Activated T-cell treated with anti-CD3 and anti-CD28 coated beads, Interleukin-2, amount 50 U/mL, for 48 hours (primary cell): ENCODE measurements at places on chromosomes 13 and 19.

DNA sequence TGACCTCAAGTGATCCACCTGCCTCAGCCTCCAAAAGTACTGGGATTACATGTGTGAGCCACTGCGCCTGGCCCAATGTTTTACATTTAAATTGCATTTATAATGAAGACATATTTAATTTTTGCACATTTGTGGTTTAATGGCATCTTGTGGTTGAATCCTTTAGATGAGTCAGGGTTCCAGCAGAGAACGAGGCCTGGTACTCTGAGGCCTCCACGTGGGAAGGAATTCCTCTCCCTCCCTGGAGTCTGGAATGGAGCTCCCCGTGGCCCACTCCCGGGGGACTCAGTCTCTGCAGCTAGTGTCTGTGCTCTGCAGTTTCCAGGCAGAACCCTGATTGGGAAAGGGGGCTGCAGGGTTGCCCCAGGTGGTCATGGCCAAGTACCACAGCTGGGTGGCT, 24.2 kb downstream of the ZFR2 start:
- no peak for DNase-seq

- no peak for DNase-seq
Observed at GRCh38 chr13:94505730-94506129, 26.2 kb upstream of the DCT start.

DNA sequence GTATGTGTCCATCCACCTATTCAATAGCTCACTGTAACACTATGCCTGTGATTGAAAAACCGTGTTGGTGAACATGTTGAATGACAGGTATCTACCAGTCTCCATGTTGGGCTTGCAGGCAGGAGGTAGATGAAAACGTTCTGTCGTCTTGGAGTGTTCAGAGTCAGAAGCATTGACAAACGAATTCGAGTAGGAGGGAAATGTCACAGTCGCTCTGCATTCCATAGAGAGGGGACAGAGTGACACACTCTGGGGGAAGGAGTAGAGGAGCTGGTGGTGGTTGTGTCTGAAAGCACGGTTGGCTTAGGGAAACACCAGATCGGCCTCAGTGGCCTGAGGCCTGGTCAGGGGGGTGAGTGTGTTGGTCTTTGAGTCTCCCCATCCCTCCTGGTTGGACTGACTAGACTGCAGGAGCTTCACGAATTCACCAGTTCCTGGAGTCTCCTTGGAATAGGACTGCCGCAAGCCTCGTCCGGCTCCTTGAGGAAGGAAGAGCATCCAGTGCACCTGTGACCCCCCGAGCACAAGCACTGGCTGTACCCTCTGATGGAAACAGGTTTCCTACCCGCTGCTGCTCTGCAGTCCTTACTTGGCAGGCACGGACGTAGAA, 105.0 kb upstream of the C1QTNF9B start:
- DNase-seq: no peak

- DNase-seq: no peak
Observed at GRCh38 chr13:73433890-73434289, 375.1 kb downstream of the KLF5 start.

GRCh38 chr19:14677464-14677863, 2.8 kb upstream of the ADGRE3 start:
- DNase-seq: no peak

DNA sequence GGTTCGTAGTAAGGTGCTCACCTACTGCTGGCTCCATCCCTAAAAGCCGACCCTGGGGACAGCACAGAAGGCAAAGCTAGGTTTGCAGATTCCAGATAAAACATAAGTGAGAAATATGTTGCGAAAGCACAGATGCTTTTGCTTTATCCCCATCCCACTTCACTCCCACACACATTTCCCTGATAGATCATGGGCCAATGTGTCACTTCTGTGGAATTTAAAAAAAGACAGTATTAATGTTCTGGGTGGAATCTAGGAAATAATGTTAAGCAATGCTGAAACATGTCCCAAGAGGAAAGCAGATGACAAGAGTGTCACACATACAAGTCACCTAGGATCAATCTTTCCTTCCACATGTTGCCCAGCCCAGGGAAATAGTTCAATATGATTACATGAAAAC, 661.0 kb upstream of the MIR17HG start:
- no peak for DNase-seq
